ENCODE measurements at places on chromosomes 2 and 18.

DNA sequence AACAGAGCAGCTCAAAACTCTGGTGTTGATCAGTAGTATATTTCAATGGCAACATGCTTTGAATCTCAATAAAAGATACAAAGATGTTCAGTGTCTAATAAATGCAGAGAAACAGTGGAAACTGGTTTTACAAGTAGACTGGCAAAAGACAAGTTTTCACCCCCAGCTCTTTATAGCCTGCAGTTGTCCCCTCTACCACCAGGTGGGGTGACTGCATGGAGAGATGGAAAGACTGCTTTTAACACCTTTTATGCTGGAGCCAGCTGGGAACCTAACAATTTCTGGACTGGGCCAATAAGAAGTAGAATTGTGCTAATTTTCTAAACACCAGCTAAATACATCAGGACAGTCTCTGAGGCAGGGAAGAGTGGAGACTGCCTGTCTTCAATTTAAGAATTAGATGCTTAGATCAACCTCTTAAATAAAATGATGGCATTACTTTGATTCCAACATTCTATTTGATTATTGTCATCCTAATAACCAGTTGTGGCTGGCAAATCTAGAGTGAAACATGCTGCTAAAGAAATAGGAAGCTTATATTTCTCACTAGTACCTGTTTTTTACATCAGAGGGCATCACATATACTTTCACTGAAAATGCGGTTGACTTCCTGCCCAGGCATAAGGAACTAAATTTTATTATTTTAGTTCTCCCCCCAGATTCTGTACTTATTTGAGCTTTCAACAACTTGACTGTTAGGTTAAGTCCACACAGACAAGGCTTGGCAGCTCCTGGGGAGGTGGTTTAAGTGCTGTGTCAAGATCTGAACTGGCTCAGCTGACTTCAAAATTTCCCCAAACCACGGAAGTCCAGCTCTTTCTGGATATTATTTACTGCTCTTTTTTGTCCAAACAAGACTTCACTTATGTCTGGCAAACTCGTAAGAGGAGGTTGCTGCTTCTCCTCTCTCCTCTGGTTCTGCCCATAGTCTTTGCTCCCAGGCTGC, 140.5 kb downstream of the TPGS2 start:
- DNase-seq, result peak; percentile 51

- no peak for DNase-seq
These were observed 203.9 kb upstream of the TANK start for GRCh38 chr2:160956243-160956802.

DNA sequence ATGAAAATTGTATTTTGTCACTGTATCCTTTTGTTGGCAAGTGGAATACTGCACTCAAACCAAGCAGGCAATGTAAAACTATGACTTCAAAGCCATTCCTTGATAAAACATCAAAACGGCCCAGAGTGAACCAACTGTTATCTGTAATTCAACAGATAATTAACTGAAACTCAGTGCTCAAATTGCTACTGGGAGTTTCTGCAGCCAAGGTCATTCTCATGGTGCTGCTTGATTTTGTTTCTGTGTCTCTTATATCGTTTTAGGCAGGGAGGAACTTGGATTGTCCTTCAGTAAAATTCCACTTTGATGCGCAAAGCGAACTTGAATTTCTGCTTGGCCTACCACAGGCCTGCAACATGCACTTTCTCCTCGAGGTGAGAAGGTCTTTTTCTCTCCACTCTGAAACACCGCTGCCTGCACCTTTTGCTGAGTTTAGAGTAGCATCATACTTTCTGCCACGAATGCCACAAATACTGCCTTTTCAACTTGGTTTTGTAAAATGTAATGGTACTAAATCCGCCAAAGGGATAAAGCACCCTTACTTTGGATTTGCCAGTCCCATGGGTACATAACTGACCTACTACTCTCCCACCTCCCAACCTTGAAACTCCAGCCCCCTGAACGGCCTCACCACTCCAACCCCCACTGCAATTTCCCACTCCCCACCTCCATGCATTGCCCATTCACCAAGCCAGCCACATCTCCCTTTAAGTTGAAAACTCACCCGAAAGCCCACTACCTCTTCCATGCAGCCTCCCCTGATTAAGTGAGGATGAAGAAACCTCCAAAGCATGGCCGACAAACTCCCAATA, 204.7 kb downstream of the TGIF1 start:
- DNase-seq, result no peak

DNA sequence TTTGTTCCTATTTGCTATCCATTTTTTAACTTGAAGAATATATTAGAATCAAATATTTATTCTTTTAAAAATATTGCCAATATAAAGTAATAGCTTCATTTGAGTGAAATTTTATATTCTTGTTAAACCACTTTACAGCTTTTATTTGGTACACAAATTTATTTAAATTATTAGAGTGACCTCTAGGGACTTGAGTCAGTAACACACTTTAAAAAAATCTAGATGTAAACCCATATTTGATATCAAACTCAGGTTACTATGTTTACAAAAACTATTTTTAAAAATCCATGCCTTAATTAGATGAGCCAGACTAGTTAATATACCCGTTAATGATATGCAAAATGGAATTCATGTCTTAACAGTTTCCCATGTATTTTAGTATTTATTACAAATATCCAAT, 134.6 kb downstream of the MAP4K4 start:
- peak; percentile 17 for DNase-seq

GRCh38 chr18:75071484-75071785, 137.5 kb downstream of the PTGR3 start:
- DNase-seq, result no peak

GRCh38 chr2:127627740-127628571, 18.0 kb upstream of the GPR17 start:
- DNase-seq, result no peak

GRCh38 chr2:47566207-47566858, 163.4 kb downstream of the MSH2 start:
- no peak for DNase-seq
